ENCODE measurements at places on chromosomes 16 and 17.
A peak's percentile ranks its signal among the peaks of the same experiment; 100 is the strongest.

- H3K27me3 ChIP-seq = no peaks in the 10 kb centered on the region
- DNase-seq = no peak
- peak overlapping the region; percentile 50 for H3K4me3 ChIP-seq
- H3K27ac ChIP-seq = no peak overlapping the region
- no peaks in the 10 kb centered on the region for H3K36me3 ChIP-seq
Measured at GRCh38 chr16:3058139-3059030, 7.1 kb upstream of the IL32 start.

- no peaks in the 10 kb centered on the region for H3K36me3 ChIP-seq
- no peaks in the 10 kb centered on the region for H3K4me1 ChIP-seq
- no peak overlapping the region for H3K27ac ChIP-seq
- no peaks in the 10 kb centered on the region for H3K27me3 ChIP-seq
Measured at GRCh38 chr16:17404941-17405689, 65.6 kb downstream of the XYLT1 start.

- no peaks in the 10 kb centered on the region for H3K27me3 ChIP-seq
- no peak overlapping the region for H3K27ac ChIP-seq
- no peak overlapping the region for H3K4me3 ChIP-seq
Measured at GRCh38 chr17:8430966-8431365, 4.7 kb upstream of the NDEL1 start.

GRCh38 chr16:52562770-52563169, 15.8 kb upstream of the TOX3 start:
- no peaks in the 10 kb centered on the region for H3K27me3 ChIP-seq
- no peak overlapping the region for H3K4me3 ChIP-seq
- H3K27ac ChIP-seq = no peak overlapping the region
- H3K4me1 ChIP-seq = peaks cover 1% of the 10 kb centered on the region

DNA sequence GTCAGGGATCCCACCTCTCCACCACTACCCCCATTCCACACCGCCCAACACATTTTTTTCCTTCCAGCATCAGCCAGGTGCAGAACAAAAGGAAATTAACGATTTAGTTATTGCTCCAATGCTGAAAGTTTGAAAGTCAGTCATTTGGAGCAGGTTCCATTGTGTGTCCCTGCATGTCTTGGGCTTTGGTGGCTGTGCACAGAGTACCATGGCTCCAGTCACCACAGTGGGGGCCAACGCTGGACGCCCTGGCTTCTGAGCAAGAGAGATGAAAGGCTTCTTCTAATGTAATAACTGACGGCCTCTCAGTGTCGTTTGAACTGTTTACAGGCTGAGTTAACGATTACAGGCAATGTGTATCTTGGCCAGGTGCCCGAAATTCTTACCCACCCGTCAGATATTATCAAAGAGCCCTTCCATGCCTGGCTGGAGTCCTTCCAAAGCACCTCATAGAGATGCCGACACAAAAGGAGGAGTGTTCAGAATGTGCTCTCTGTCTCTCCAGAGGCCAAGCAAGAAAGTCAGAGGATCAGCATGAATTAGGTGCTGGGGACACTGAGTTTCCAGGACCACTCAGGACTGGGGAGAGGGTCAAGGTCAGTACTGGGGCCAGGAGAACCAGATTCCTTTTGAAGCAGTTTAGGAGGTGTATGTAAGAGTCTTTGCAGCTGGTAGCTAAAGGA, 25.9 kb downstream of the RNF43 start:
- H3K36me3 ChIP-seq = no peaks in the 10 kb centered on the region
- H3K27ac ChIP-seq = no peak overlapping the region
- no peak overlapping the region for H3K4me3 ChIP-seq
- H3K27me3 ChIP-seq = peaks cover 3% of the 10 kb centered on the region

DNA sequence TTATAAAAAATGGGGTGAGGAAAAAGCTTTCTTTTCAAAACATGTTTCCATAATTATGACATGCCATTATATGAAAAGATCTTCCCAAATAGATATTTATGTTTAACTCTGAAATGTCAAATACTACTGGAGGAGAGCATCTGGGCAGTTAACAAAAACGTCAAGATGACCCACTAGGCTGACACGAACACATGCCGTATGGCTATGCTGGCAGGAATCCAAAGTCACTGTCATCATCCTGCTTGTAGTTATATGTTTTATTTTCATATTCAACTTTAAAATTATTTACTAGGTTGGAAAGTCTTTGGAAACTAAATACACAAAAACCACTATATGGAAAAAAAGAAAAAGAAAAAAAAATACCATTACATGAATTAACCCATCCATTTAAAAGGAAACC, 27.3 kb downstream of the ANKFY1 start:
- H3K36me3 ChIP-seq = peaks cover 4% of the 10 kb centered on the region
- no peaks in the 10 kb centered on the region for H3K4me1 ChIP-seq
- no peak overlapping the region for H3K4me3 ChIP-seq
- no peak for DNase-seq

- DNase-seq = no peak
- H3K36me3 ChIP-seq = no peaks in the 10 kb centered on the region
- H3K27me3 ChIP-seq = no peaks in the 10 kb centered on the region
Measured at GRCh38 chr17:50831471-50831928, 3.9 kb upstream of the WFIKKN2 start.

DNA sequence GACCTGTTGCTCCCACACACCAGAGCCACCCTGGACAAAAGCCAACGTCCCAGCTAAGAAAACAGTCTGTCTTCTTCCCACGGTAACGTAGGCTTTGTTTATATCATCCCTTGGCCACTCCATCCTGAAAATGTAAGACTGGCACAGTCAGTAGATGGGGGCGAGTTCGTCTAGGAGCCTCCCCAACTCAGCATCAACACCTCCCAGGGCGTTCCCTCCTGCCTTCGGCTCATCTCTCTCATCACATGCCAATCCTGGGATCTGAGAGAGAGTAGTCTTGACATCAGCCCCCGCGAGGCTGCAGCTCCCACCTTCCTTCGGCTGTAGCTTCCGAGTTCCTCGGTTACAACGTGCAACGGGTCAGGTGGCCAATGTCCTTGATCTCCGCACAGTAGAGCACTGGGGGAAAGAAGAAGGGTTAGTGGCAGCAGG, 894 bp downstream of the RNF227 start:
- H3K27ac ChIP-seq = no peak overlapping the region
- H3K4me3 ChIP-seq = peak overlapping the region; percentile 41
- DNase-seq = no peak
- peaks cover 4% of the 10 kb centered on the region for H3K4me1 ChIP-seq

Measured in iPS DF 6.9 (cell line).